Ecto neural progenitor cell (in vitro differentiated cells): ENCODE measurements at places on chromosomes 1 and 21.

- DNase-seq: no peak
Measured at GRCh38 chr21:30710499-30710898, 8.1 kb downstream of the KRTAP21-3 start.

DNA sequence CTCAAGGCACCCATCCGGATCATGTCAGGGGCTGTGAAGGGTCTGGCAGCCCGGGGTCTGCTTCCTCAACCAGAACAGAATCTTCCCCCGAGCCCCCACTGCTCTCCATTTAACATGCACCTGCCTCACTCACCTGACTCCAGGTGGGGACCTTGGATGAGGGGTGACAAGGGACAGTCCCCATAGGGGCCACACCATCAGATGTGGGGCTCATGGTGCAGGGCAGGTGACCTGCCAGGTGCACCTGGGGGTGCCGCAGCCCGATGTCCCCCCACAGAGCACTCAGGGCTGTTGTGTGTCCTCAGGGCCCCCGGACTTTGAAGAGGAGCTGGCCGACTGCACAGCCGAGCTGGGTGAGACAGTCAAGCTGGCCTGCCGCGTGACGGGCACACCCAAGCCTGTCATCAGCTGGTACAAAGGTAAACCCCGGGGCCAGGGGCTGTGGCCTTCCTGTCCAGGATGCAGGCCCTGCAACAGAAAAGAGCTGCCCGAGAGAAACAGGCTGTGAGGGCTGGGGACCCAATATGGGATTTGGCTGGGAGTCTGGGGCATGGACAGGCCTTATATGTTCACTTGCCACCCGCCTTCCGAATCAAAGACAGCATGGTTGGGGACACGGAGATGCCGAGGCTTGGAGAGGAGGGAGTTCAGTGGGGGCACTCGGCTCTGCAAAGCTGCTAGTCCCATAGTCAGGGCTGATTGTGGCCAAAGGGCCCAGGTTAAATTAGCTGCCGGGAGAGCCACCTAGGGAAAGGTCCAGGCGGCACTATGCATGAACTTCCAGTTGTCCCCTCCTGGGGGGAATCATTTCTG is 64.6 kb downstream of the TRIM11 start:
- DNase-seq: no peak

DNA sequence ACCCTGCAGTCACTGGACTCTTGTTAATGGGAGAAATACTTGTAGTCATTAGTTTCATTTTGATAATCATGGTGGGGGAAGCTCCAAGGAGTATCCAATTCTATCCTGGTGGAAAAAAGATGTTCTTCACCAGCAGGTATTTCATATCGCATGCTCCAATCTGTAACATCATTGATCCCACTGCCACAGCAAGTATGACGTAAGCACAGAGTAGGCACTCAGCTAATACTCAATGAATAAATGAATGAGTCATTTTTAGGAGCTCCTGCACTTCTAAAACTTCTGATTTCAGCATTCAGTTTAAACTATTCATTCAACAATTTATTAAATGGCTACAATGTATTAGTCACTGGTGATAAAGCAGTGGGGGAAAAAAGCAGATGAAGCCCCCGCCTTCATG is 30.3 kb downstream of the RXRG start:
- no peak for DNase-seq

DNA sequence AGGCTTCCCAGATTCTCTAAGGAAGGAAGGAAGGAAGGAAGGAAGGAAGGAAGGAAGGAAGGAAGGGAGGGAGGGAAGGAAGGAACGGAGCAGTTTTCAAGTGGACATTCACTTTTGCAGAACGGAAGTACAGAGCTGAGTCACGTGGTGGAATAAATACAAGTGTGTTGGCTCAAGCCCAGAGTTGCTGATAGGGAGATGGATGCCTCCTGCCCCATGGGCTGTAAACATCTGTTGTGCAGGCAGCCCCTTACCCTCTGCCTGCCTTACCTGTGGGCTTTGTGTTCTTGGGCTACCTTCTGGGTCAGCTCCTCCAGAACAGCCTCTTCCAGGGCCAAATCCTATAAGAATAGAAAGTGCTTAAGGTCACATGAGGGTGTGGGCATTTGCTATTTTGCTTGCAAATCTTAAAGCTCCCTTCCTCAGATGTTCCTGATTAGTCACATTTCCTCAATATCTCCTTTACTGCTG is 121.7 kb downstream of the SMYD2 start:
- no peak for DNase-seq

GRCh38 chr1:115547696-115548095 is 94.1 kb upstream of the VANGL1 start:
- no peak for DNase-seq

- DNase-seq: no peak
Measured at GRCh38 chr1:216193839-216194443, 229.3 kb downstream of the USH2A start.

DNA sequence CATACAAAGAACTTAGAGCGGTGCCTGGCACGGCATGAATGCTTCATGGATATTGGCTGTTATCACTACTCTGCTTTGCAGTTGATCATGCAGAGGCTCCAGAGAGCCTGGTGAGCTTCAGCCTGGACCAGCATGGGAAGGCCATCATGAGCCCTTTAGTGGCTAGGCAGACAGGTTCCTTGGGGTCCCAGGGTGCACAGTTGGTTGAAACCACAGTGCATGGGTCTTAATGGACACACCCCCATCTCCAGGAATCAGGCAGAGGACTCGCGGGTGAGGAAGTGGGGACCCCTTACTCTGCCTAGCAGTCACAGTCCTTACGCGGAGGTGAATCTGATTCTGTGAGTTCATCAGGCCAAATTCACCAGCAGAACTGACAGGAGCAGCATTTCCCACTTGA is 1.1 kb downstream of the GJB5 start:
- no peak for DNase-seq

- no peak for DNase-seq
Measured at GRCh38 chr21:34962586-34963222, 86.4 kb downstream of the RUNX1 start.

- DNase-seq: no peak
Measured at GRCh38 chr1:157181258-157181657, 43.1 kb upstream of the ETV3 start.

DNA sequence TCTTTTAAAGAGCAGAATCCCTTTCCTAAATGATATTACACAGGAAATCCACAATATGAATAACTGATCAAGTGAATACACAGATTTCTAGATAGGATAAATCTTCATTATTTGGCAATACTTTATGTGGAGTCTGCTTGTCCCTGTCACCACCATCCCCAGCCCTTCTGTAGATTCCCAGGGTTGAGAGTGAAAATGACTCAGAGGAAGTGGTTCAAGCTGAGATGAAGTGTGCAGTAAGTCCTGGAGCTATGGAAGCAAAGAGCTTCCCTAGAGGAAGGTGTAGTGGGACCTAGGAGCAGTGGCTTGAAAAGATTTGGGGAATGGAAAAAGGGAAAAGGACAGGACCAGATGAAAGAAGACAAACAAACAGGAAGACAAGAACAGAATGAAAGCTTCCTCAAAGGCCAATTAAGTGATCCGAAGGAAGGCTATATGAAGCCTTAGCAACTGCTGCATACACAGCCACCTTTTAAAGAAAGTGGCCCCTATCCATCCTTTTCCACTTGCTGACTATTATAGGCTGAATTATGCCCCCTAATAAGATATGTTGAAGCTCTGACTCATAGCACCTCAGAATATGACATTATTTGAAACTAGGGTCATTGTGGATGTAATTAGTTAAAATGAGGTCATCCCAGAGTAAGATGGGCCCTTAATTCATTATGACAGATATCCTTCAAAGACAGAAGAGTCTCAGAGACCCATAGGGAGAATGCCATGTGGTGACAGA is 96.5 kb upstream of the CAMK1G start:
- no peak for DNase-seq

DNA sequence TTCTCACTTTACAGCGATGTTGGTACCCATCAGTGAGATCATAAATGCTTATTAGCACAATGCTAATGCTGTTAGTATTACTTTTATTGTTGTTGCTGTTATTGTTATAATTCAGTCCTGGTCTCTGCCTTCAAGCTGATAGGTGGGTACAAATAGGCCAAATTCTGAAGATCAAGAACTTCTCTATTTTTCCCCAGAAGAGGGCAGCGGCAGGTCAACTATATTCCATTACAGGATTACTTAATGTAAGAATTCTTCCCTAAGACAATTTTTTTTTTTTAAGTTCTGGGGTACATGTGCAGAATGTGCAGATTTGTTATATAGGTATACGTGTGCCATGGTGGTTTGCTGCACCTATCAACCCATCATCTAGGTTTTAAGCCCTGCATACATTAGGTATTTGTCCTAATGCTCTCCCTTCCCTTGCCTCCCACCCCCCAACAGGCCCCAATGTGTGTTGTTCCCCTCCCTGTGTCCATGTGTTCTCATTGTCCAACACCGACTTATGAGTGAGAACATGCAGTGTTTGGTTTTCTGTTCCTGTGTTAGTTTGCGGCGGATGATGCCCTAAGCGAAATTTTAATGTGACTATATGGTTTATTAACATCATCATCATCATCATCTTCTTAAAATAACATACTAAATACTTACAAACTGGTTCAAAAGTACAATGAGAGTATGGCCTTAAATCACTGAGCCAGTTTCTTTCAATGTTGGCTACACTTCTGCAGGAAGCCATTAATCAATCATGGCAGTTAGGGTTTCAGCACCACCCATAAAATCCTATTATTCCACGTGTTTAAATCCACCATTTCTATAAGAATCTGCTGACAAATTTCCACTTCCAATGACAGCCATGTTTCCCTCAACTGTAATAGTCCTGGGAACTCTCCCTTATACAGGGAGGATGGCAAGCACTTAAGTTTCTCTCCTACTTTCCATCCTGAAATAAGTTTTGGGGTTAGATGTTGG is 19.2 kb downstream of the SLC19A2 start:
- DNase-seq: no peak
